Activated T-helper 1 cell treated with anti-CD3 and anti-CD28 coated beads, Interleukin-12 subunit alpha, Interleukin-12 subunit beta, Interleukin-2, Interleukin-4 antibody, amounts not matched to agents 30 ng/mL and 10 ng/mL and 1 ng/mL, durations not matched to agents 14 hours and 24 hours and 36 hours (primary cell): ENCODE measurements at places on chromosomes 5 and 9. TPM values are rescaled to one million over a fixed set of nuclear protein-coding genes. Genes with fewer than 3 reads are reported as not detected.
A peak's percentile ranks its signal among the peaks of the same experiment; 100 is the strongest.

SLCO4C1 gene
- total RNA-seq = 0.22 and 0.26 TPM in 2 replicates

ENC1 gene
- total RNA-seq = 2.7 and 3.2 TPM in 2 replicates

DNA sequence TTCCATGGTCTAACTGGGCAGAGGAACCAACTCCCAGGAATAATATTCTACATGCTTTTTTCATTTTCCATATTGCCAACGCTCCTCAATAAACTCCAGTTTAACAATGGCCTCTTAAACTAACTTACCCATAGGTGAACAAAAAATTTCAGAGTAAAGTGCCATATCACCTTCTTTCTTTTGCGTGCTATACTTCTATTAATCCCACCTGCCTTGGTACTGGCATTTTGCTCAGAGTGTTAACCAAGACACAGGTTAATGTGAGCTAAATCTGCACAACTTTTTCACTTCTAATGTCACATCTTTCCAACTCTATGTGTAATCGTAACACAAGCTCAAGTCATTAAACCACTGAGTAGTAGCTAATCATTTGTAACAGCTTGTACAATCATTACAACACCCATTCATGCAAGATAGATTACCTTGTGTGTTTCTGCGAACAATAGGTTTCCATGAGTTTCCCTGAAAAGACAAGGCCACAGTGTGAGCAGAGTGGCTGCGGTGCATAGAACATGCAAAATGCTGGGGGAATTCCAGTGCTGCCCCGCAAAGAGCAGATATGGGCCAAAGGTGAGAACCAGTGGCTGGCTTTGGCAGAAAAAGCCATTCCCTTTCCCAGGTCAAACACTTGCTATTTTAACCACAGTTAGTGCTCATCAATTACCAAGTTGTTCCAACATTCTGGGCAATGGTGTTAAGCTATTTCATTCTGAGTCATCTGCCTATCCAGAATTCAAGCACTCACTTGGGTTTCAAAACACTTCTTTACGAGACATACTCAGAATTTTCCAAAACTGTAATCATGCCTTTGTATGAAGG lies 42.8 kb downstream of the TIMD4 start:
- DNase-seq = peak; percentile 80

DNA sequence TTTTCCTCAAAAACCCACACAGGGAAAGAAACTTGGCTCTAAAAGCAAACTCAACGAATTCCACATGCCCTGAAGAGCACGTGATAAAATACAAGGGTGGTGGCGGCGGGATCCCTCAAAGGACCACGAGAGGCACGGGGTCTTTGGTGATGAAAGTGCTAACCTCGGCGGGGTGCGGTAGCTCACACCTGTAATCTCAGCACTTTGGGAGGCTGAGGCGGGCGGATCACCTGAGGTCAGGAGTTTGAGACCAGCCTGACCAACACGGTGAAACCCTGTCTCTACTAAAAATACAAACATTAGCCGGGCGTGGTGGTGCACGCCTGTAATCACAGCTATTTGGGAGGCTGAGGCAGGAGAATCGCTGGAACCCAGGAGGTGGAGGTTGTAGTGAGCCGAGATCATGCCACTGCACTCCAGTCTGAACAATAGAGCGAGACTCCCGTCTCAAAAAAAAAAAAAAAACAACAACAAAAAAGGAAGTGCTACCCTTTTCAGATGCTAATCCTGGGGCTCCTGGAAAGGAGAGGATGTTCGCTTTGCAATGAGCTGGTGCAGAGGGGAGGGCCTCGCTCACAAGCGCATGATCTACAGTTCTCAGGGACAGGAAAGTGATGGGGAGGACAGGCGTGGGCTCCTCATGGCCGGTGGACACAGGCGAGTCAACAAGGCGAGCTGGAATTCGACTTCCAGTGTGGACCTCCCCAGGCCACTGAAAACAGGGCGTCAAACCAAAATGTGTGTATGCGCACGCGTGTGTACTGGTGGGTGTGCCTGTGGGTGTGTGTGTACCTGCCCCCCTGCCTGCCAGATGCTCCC lies 54.1 kb downstream of the USP20 start:
- peak; percentile 20 for DNase-seq

GRCh38 chr9:84817038-84817437 lies 147.5 kb downstream of the NTRK2 start:
- no peak for DNase-seq

- DNase-seq = no peak
Observed at GRCh38 chr9:98491828-98492227, 216.9 kb downstream of the GABBR2 start.

DNA sequence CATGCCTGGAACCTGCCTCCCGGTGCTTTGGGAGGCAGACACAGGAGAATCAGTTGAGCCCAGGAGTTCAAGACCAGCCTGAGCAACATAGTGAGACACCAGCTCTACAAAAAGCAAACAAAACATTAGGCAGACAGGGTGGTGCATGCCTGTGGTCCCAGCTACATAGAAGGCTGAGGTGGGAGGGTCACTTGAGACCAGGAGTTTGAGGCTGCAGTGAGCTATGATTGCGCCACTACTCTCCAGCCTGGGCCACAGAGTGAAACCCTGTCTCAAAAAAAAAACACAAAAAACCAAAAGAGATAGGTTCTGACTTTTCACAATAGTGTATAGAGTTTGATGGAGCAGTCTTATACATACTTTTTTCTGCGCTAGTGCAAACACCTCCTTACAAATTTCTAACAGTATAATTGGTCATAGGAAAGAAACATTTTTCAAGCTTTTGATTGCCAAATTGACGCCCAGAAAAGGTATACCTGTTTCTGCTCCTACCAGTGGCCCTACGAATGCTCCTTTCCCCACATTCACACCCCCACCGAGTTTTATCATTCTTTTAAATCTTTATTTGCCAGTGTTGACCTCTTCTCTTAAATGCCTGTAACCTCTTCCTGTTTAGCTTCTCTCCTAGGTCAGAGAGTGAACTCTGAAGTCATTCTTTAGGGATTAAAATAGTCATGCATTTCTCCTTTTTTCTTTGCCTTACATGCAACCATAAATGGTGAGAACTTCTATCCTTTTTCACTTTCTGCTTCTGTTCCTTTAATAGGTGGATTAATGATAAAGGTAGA lies 7.5 kb downstream of the DOCK8 start:
- no peak for DNase-seq
